Activated CD4-positive, CD25-positive, alpha-beta regulatory T cell treated with anti-CD3 and anti-CD28 coated beads, Interleukin-2, amount 50 U/mL, for 24 hours (primary cell): ENCODE measurements at places on chromosomes 13 and 19.
A peak's percentile ranks its signal among the peaks of the same experiment; 100 is the strongest.

DNA sequence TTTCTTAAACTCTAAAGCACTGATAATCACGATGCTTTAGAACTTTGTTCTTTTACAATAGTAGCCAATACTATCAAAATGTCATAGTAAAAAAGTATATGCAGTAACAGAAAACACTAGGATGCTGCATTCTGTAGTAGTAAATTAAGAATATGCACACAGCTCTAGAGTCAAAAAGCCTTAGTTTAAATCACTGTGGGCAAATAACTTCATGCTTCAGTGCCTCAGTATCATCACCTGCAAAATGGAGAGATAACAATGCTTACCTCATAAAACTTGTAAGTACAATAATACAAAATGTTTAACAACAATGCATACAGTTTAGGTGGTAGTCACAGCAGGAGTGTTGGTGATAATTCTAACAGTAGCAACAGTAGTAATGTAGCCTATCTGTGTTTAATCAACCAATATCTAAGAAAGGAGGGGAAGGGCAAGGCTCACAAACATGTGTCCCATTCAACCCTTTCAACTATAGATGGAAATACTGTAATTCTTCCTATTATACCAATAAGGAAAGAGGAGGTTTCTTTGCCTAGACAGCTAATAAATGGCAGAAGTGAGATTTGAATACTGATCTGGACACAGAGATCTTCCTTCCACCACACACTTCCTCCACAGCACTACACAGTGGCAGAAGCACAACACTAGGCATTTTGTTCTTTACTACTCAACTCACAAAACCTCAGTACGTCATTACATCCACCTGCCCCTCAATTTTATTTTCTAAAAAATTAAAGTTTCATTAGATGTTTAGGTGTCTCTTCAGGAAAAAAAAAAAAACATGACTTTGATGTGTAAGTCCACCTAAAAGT is 4.6 kb downstream of the RBM26 start:
- ATAC-seq, result peak; percentile 33

DNA sequence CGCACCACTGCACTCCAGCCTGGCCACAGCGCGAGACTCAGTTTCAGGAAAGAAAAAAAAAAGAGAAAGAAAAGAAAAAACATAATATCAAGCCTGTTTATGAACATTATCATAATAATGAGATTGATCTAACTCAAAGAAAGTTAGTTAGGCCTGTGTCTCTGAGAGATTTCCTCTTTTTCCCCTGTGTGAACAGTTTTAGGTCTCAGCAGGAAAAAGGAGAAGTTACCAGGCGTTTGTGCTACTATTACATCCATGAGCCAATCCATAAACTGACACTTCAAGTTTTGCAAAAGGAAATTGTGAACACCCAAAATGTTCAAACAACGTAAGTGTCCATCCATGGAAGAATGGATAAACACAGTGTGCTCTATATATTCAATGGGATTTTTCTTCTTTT is 3.8 kb downstream of the TARM1 start:
- ATAC-seq, result no peak

DNA sequence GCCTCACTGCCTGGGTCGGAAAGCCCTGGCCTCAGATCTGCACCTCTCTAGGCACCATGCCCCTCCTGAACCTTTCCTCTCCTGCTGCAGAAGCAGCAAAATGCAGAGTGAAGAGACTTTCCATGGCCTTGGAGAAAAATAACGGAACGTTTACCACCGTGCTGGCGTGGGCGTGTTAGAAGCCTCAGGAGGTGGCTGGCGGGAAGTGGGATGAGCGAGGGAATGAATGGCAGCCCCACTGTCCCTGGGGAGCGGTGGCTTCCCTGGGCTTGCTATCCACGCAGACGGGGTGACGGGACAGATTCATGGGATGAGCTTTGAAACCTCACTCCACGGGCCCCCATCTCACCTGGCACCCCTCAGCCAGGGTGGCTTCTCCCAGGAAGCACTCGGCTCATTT is 4.3 kb downstream of the TEX29 start:
- no peak for ATAC-seq

- ATAC-seq, result no peak
These were observed 743 bp downstream of the CHAF1A start for GRCh38 chr19:4403005-4403761.

DNA sequence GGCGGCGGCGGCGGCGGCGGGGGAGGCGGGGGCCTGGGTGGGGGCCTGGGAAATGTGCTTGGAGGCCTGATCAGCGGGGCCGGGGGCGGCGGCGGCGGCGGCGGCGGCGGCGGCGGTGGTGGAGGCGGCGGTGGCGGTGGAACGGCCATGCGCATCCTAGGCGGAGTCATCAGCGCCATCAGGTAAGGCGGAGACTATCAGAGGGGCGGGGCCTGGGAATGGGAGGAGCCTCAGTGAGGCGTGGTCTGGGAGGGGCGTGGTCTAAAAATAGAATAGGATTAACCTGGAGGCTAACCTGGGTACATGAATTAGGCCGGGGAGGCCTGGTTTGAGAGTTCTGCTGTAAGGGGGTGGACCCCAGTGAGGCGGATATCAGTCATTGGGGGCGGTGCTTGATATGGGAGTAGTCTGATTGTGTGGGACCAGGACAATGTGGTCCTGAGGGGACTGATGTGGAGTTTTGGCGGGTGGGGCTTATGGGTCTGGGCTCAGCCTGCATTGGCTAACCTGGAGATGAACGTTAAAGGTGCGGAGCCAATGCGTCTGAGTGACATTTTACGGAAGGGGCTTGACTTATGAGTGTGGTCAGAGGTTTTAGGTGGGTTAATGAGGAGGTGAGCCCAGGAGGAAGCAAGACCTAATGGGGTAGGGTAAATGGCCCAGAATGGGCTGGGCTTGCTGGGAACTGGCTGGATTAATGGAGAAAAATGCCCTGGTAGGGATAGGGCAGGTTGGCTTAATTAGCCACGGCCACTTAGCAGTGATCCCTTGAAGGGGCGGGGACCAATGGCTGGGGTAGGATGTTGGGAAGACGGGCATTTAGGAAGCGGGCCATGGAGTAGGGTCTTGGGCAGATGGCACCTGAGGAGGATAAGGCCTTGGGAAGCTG is 1.4 kb downstream of the CAPNS1 start:
- ATAC-seq, result peak; percentile 77

GRCh38 chr13:38372820-38373383 is 23.3 kb downstream of the UFM1 start:
- no peak for ATAC-seq

DNA sequence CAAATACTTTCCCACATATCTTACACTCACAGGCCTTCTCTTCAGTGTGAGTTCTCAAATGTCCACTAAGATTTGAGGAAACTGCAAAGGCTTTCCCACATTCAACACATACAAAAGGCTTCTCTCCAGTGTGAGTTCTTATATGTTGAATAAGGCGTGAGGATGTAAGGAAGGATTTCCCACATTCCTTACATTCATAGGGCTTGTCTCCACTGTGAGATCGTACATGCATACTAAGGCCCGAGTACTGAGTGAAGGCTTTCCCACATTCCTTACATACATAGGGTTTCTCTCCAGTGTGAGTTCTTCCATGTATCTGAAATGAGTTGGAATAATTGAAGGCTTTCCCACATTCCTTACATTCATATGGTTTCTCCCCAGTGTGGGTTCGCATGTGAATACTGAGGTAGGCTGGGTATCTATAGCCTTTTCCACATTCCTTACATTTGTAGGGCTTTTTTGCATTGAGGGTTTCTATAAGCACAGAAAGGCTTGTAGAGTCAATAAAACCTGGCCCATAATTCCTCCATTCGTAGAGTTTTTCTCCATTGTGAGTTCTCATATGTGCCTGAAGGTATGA is 9.6 kb downstream of the ZNF426 start:
- ATAC-seq, result no peak
